Activated T-helper 1 cell treated with anti-CD3 and anti-CD28 coated beads, Interleukin-12 subunit alpha, Interleukin-12 subunit beta, Interleukin-2, Interleukin-4 antibody, amounts not matched to agents 30 ng/mL and 10 ng/mL and 1 ng/mL, durations not matched to agents 14 hours and 24 hours and 36 hours (primary cell): ENCODE measurements at places on chromosomes 11 and 22.

- DNase-seq, result no peak
- H3K36me3 ChIP-seq, result no peaks in the 10 kb centered on the region
- H3K27ac ChIP-seq, result no peak overlapping the region
- H3K27me3 ChIP-seq, result no peaks in the 10 kb centered on the region
- no peaks in the 10 kb centered on the region for H3K4me1 ChIP-seq
- no peak overlapping the region for H3K4me3 ChIP-seq
Measured at GRCh38 chr11:91653079-91653754, 571.4 kb upstream of the FAT3 start.

- H3K36me3 ChIP-seq, result peaks cover 4% of the 10 kb centered on the region
- no peak for DNase-seq
- no peaks in the 10 kb centered on the region for H3K4me1 ChIP-seq
Measured at GRCh38 chr11:111696556-111696955, 69.6 kb downstream of the PPP2R1B start.

GRCh38 chr11:76408171-76408965 lies 27.2 kb downstream of the GVQW3 start:
- peaks cover 8% of the 10 kb centered on the region for H3K27me3 ChIP-seq
- no peak overlapping the region for H3K27ac ChIP-seq
- H3K4me1 ChIP-seq, result peaks cover 6% of the 10 kb centered on the region
- no peaks in the 10 kb centered on the region for H3K36me3 ChIP-seq
- H3K4me3 ChIP-seq, result no peak overlapping the region
- no peak for DNase-seq

- peaks cover 21% of the 10 kb centered on the region for H3K27me3 ChIP-seq
- H3K36me3 ChIP-seq, result no peaks in the 10 kb centered on the region
- no peak for DNase-seq
- no peak within 1 kb of the TSS for H3K4me3 ChIP-seq
- peak within 1 kb of the TSS; percentile 53 for H3K27ac ChIP-seq
- peaks cover 36% of the 10 kb centered on the region for H3K4me1 ChIP-seq
Measured at GRCh38 chr11:66420671-66421476, at the start of gene NPAS4. TSS of gene NPAS4 (plus strand) at chr11:66421035. CDS start at chr11:66421180, 145 bp downstream.

GRCh38 chr11:17596711-17597110 lies 49.7 kb downstream of the OTOG start:
- peaks cover 7% of the 10 kb centered on the region for H3K27me3 ChIP-seq
- no peak overlapping the region for H3K27ac ChIP-seq
- H3K4me3 ChIP-seq, result no peak overlapping the region
- H3K36me3 ChIP-seq, result no peaks in the 10 kb centered on the region
- peaks cover 16% of the 10 kb centered on the region for H3K4me1 ChIP-seq

DNA sequence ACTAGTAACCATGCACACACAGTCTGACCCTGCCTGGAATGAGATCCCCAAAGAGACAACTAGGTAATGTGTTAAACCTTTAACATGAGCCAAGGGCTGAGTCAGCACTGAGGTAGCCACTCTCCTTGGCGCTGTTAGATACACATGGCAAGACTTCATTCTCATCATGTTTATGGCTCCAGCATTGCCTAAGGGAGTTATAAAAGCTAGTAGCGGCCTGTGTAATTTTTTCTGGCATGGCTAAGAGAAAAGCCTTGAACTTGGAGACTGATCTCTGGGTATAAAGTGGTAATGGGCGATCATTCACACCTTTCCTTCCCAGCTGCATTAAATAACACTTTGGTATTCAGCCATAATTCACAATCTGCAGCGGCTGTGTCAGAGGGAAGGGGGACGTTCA lies 779.7 kb upstream of the LRRC4C start:
- H3K4me1 ChIP-seq, result no peaks in the 10 kb centered on the region
- H3K4me3 ChIP-seq, result no peak overlapping the region
- H3K27me3 ChIP-seq, result no peaks in the 10 kb centered on the region
- DNase-seq, result no peak

GRCh38 chr11:69286374-69287371 lies 7.3 kb upstream of the MYEOV start:
- H3K27ac ChIP-seq, result no peak overlapping the region
- H3K36me3 ChIP-seq, result no peaks in the 10 kb centered on the region
- peaks cover 6% of the 10 kb centered on the region for H3K27me3 ChIP-seq
- H3K4me1 ChIP-seq, result no peaks in the 10 kb centered on the region
- DNase-seq, result no peak

- H3K27ac ChIP-seq, result no peak overlapping the region
- no peak for DNase-seq
- H3K4me1 ChIP-seq, result no peaks in the 10 kb centered on the region
- peaks cover 6% of the 10 kb centered on the region for H3K36me3 ChIP-seq
- no peak overlapping the region for H3K4me3 ChIP-seq
Measured at GRCh38 chr11:87173185-87174039, 135.7 kb downstream of the TMEM135 start.

- peak overlapping the region; percentile 86 for H3K27ac ChIP-seq
- DNase-seq, result no peak
- no peaks in the 10 kb centered on the region for H3K27me3 ChIP-seq
- peaks cover 69% of the 10 kb centered on the region for H3K4me1 ChIP-seq
Measured at GRCh38 chr11:73386016-73386415, 9.8 kb downstream of the RELT start.

DNA sequence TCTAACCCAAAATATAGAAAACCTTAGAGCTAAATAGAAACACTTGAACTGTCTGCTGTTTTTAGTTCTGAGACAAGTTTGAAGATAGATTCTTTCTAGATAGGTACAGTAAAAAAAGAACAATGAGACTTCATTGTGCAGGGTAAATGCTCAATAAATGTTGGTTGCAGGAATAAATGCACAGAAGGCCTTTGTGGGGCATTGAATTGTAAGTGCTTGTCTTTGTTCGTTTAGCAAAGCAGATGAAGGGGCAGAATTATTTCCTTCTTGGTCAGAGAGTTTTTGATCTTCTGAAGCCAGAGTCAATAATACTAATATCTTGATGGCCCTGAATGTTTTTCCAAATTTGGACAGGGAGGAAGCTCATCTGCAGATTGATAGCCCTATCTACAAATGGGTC lies 340.4 kb downstream of the OPCML start:
- H3K27ac ChIP-seq, result no peak overlapping the region
- H3K27me3 ChIP-seq, result peaks cover 15% of the 10 kb centered on the region
- no peaks in the 10 kb centered on the region for H3K36me3 ChIP-seq
- no peaks in the 10 kb centered on the region for H3K4me1 ChIP-seq
- H3K4me3 ChIP-seq, result no peak overlapping the region

- no peak overlapping the region for H3K4me3 ChIP-seq
- no peak overlapping the region for H3K27ac ChIP-seq
- no peaks in the 10 kb centered on the region for H3K27me3 ChIP-seq
- H3K4me1 ChIP-seq, result no peaks in the 10 kb centered on the region
- DNase-seq, result no peak
- H3K36me3 ChIP-seq, result no peaks in the 10 kb centered on the region
Measured at GRCh38 chr11:134981835-134982234, 569.8 kb upstream of the B3GAT1 start.

DNA sequence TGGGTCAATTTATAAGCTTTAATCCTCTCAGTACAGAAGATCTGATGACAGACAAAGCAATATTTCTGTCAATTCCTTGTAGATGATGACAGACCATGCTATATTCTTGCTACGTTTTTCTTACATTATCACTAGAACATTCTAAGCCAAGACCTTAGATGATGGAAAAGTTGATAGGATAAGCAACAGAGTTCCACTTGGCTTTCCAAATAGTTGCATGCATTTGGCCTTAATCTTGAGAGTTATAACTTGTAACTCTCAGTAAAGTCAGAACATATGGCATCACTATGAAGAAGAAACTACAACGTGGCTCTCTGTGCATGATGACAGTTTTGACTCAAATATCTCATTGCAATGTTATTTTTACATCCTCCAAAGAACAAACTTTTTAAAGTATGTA lies 544.3 kb upstream of the LRRC4C start:
- no peaks in the 10 kb centered on the region for H3K27me3 ChIP-seq
- no peaks in the 10 kb centered on the region for H3K4me1 ChIP-seq
- no peak overlapping the region for H3K27ac ChIP-seq

- no peak for DNase-seq
- H3K36me3 ChIP-seq, result peaks cover 2% of the 10 kb centered on the region
- H3K27me3 ChIP-seq, result peaks cover 22% of the 10 kb centered on the region
- H3K4me3 ChIP-seq, result no peak overlapping the region
- H3K4me1 ChIP-seq, result peaks cover 15% of the 10 kb centered on the region
Measured at GRCh38 chr22:39301926-39302325, 17.5 kb downstream of the RPL3 start.

DNA sequence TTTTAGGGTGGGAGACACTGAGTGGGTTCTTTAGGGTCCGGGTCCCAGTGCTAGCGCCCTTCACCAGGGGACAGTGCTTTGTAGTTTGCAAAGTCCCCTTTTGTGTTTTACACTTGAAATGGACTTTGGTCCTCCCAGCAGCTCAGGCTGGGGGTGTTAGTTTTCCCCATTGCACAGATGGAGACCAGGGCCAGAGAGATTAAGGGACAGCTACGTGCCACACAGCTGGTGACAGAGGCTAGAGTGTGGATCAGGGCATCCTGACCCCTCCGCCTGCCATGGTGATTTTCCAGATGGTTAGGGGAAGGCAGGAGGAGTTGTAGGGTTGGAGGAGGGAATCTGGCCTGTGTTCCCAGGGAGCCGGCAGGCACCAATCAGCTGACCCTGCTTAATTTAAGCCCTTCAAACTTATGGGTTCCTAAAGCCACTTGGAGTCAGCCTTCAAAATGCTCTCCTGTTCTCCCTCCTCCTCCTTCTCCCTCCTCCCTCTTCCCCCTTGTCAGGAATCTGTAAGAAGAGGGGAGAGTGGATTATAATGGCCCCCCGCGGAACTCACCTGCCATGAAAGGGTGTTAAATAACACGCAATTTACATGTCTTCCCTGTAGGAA lies 22.5 kb upstream of the MPPED1 start:
- no peak overlapping the region for H3K27ac ChIP-seq
- H3K27me3 ChIP-seq, result peaks cover 15% of the 10 kb centered on the region
- no peak overlapping the region for H3K4me3 ChIP-seq
- no peak for DNase-seq
- no peaks in the 10 kb centered on the region for H3K4me1 ChIP-seq

GRCh38 chr22:47547239-47547661 lies 784.8 kb downstream of the TBC1D22A start:
- H3K4me3 ChIP-seq, result no peak overlapping the region
- no peaks in the 10 kb centered on the region for H3K36me3 ChIP-seq
- DNase-seq, result no peak
- H3K4me1 ChIP-seq, result no peaks in the 10 kb centered on the region
- no peak overlapping the region for H3K27ac ChIP-seq
- H3K27me3 ChIP-seq, result peaks cover 3% of the 10 kb centered on the region

- no peak for DNase-seq
- H3K36me3 ChIP-seq, result peaks cover 3% of the 10 kb centered on the region
- H3K27ac ChIP-seq, result peak overlapping the region; percentile 75
- H3K27me3 ChIP-seq, result no peaks in the 10 kb centered on the region
Measured at GRCh38 chr11:13339195-13340153, 61.9 kb downstream of the BMAL1 start.

GRCh38 chr22:38214302-38215056 lies 12.7 kb downstream of the MAFF start:
- H3K4me3 ChIP-seq, result no peak overlapping the region
- DNase-seq, result peak; percentile 51
- peaks cover 31% of the 10 kb centered on the region for H3K4me1 ChIP-seq
- peaks cover 10% of the 10 kb centered on the region for H3K36me3 ChIP-seq
- H3K27me3 ChIP-seq, result no peaks in the 10 kb centered on the region

GRCh38 chr11:65776710-65777141 lies 4.0 kb downstream of the AP5B1 start:
- no peaks in the 10 kb centered on the region for H3K27me3 ChIP-seq
- no peak overlapping the region for H3K27ac ChIP-seq
- peaks cover 17% of the 10 kb centered on the region for H3K4me1 ChIP-seq
- DNase-seq, result no peak

DNA sequence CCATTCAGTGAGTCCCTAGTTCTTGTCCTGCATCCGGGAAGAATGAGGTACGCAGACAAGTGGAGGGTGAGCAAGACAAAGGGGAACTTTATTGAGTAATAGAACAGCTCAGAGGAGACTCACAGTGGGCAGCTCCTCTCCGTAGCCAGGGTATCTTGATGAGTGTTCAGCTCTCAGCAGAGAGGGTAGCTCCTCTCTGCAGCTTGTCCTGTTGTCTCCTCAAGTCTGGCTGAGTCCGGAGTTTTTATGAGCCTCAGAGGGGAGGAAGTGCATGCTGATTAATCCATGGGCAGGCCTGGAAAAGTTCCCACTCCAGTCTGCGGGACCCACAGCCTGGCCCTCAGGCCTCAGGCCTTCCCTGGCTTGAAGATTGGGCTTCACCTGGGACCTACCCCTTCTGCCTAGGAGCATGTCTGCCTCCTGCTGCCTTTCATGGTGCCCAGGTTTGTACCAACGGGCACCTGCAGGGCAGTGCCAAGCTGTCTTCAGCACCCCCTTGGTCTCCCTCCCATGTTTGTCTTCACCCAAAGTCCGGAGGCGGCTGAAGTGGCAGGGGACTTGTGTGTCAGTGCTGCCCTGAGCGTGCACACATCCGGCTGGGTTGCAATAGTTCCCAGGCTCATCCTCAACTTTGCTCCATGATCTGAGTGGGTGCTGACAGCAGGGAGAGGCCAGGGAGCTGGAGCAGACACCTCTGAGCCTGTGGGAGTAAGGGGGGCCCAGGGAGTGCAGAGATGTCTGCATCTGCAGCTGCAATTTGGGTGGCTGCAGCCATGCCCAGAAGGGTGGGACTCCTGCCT lies 134.2 kb downstream of the LDLRAD3 start:
- no peaks in the 10 kb centered on the region for H3K36me3 ChIP-seq
- no peak overlapping the region for H3K4me3 ChIP-seq
- H3K4me1 ChIP-seq, result no peaks in the 10 kb centered on the region
- H3K27ac ChIP-seq, result no peak overlapping the region

- no peak overlapping the region for H3K4me3 ChIP-seq
- no peak for DNase-seq
- H3K36me3 ChIP-seq, result no peaks in the 10 kb centered on the region
- H3K4me1 ChIP-seq, result no peaks in the 10 kb centered on the region
Measured at GRCh38 chr11:27388869-27389268, 25.9 kb upstream of the CCDC34 start.

GRCh38 chr11:87020336-87020735 lies 17.4 kb upstream of the TMEM135 start:
- H3K27me3 ChIP-seq, result peaks cover 12% of the 10 kb centered on the region
- no peak overlapping the region for H3K4me3 ChIP-seq
- no peaks in the 10 kb centered on the region for H3K36me3 ChIP-seq
- no peak for DNase-seq
- H3K27ac ChIP-seq, result no peak overlapping the region

- H3K27ac ChIP-seq, result no peak overlapping the region
- H3K4me3 ChIP-seq, result no peak overlapping the region
- peaks cover 4% of the 10 kb centered on the region for H3K27me3 ChIP-seq
- H3K4me1 ChIP-seq, result peaks cover 15% of the 10 kb centered on the region
Measured at GRCh38 chr11:119506436-119506835, 83.5 kb upstream of the THY1 start.
